ENCODE measurements at places on chromosomes 7 and 10.

- no peak for DNase-seq
Measured at GRCh38 chr7:20598459-20599309, 16.8 kb upstream of the ABCB5 start.

DNA sequence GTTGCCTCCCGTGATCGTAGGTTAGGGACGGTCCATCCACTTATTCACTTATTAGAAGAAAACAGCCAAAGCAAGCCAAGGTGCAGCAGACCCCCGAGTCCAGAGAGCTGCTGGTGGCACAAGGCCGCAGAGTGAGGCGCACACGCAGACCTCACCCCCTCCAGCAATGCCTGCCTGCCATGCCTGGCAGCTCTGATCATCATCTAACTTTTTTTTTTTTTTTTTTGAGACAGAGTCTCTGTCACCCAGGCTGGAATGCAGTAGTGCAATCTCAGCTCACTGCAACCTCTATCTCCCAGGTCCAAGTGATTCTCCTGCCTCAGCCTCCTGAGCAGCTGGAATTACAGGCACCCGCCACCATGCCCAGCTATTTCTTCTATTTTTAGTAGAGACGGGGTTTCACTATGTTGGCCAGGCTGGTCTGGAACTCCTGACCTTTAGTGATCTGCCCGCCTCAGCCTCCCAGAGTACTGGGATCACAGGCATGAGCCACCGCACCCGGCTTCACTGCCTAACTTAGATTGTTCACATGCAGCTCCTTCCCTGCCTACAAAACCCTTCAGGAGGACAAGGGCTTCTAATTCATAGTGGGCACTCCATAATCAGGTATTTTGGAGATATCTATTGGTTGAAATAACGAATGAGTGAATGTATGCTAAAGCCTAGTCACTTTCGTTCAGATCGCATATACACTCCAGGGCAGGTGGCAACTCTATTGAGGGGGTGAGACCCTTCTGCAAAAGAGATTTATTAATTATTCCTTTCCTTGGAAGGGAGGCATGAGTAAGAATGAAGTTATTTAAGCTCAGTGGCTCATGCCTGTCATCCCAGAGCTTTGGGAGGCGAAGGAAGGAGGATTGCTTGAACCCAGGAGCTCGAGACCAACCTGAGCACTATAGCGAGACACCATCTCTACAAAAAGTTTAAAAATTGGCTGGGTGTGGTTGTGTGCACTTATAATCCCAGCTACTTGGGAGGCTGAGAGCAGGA lies 15.9 kb downstream of the TRIM56 start:
- DNase-seq = no peak

GRCh38 chr10:91591797-91592174 lies 41.1 kb downstream of the PPP1R3C start:
- no peak for DNase-seq

DNA sequence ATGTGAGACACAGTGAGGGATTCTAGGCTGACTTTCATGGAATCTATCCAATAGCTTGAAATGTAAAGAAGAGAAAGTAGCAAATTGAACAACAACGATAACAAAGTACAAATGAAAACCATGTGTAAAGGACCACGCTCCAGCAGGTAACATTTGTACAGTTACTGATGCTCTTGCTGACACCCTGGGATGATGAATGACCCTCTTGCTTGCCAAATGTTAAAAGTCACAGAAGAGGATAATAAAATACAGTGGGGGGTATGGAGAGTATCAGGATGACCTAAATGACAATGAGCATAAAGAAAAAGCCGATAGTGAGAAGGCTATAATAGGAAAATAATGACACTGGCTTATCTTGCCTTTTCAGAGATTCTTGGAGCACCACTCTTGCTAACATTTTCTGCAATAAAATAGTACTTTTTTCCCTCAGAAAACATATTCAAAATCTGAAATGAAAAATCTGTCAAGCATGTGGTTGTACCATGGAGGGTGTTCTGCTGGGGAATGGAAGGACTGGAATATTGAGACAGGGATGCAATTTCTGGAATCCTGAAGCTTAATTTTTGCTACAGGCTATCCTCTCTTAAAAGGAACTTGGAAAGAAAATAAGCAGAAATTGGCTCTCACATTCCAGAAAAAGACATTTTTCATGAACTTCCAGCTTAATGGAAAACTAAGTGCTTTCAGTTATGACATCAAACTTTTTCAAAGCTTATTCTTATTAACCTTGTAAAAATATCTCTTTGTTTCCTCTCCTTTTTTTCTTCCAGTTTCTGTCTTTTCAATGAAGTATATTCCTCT lies 303.2 kb upstream of the GHITM start:
- no peak for DNase-seq

DNA sequence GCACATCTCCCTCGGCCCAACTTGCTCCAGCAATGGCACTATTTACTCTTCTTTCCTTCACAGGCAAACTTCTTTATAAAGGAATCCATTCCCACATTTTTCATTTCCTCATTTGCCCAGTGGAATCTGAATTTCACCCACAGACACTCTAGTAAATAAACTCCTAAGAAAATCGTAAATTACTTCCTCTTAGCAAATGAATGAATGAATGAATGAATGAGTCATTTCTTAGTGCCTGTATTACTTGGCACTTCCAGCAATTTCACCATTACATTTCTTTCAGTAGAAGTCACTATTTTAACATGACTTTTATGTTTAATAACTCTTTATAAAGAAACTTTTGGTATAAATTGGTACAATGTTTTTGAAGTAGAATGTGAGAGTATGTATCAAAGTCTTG lies 55.7 kb downstream of the DDC start:
- DNase-seq = no peak

- DNase-seq = no peak
Measured at GRCh38 chr7:93773446-93773845, 117.1 kb downstream of the TFPI2 start.

DNA sequence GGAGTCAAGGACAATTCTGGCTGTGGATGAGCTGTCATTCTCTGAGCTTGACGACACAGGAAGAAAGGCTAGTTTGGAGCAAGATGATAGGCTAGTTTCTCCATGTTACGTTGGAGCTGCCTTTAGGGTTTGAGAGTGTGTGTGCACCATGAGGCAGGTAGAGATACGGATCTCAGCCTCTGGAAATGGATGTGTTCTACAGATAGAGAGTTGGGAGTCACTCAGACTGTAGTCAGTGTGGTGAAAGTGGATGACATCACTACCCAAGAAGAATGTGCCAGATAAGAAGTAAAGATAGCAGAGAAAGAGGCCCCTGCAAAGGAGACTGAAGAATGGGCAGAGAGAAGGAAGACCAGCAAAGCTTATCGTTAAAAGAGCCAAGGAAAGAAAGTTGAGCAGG lies 42.4 kb downstream of the PNLIPRP3 start:
- DNase-seq = no peak

DNA sequence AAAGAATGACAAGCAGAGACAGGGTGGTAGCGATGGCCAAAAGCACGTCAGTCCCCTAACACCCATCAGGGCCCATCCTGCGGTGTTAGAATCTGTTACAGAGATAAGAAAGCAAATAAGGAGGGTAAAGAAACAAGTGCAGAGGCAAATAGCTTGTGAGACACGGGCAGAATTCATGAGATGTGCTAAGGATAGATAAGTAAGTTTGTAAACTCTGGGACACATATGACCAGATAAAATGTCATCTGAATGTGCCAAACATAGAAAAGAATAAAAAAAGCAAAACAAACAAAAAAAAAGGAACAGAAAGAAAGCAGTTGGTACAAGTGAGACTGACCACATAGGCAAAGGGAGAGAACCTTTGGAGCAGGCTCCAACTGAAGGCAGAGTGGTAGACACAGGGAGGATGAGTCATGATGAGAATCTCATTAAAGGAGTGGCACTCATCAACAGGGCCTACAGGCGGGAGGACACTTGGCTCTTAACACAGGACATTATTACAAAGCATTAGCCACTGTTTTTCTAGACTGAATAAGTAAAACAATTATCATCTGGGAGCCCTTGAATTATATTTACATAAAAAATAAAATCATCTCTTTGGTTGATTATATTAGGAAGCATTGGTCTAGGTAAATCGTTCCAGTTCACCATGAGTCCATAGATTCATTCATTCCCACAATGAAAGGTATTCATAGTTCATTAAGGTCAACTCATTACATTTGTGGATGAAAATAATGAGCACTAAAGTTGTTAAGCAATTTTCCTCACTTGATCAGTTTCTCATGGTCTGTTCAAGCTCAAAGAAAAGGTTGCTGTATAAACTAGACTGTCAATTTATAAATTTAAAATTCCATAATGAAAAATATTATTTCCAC lies 21.5 kb upstream of the EPHB6 start:
- DNase-seq = no peak

DNA sequence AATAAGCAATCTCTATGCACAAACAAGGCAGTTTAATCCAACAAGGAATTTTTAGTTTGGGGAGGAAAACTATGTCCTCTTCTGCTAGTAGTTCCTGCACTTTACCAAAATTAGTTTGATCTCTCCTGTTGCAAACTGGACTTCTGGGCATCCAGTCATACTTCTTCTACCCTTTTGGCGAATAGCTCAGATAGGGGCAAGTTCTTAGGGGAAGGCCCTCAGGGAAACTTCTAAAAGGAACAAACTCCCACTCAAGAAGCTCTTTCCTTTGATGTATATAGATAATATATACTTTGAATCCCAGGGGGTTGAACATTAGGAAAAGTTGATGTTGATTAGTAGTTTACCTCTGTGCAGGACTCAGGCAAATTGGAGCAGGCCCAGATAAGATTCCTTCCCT lies 21.5 kb upstream of the PPP1R17 start:
- DNase-seq = no peak

GRCh38 chr10:26486990-26487850 lies 49.1 kb downstream of the APBB1IP start:
- peak; percentile 59 for DNase-seq

DNA sequence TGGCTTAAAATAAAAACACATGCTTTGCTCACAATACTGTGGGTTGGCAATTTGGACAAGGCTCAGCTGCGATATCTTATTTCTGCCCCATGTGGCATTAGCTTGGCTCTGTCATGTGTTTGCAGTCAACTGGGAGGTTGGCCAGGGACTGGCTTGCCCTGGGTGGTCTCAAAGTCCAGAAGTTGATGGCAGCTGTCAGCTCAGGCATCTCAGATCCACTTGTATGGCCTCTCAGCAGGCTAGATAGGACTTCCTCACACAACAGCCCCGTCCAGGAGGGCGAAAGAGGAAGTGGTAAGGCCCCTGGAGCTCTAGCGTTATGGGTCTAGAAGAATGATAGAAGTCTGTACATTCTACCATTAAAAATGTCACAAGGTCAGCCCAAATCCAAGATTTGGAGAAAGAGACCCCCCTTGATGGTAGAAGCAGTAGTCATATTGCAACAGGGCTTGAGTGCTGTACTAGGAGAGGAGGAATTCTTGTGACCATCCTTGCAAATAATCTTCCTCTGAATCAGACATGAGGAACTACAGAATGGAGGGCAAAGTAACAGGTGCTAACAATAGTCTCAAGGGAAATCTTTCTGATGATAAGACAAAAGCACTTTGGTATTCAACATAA lies 166.2 kb downstream of the FAM107B start:
- no peak for DNase-seq

- DNase-seq = no peak
Measured at GRCh38 chr10:12709000-12709401, 292.5 kb downstream of the CCDC3 start.

DNA sequence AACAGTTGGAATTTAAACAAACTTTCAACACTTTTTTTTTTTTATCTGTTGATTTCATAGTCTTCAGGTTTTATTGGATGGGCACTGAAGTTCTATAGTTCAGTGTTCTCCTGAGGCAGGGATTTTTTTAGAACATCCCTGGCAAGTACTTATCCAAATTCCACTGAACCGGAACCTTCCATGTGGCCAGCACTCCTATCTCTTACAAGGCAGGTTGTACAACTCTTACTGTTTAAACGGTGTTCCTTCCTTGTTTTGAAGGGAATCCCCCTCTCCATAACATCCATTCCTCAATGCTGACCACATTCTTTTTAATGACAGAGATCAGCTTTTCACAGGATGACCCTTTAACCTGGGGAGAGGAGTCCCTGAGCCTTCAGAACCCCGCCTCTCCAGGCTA lies 238.9 kb upstream of the CTBP2 start:
- no peak for DNase-seq

GRCh38 chr10:123746061-123746460 lies 79.9 kb downstream of the GPR26 start:
- DNase-seq = no peak

- no peak for DNase-seq
Measured at GRCh38 chr7:110372685-110373084, 718.2 kb upstream of the LRRN3 start.

GRCh38 chr7:135490783-135491182 lies 19.1 kb downstream of the CNOT4 start:
- no peak for DNase-seq

- no peak for DNase-seq
Measured at GRCh38 chr7:7707246-7707645, 11.2 kb downstream of the RPA3 start.

GRCh38 chr7:56174346-56174874 lies 58.2 kb upstream of the NUPR2 start:
- DNase-seq = no peak

DNA sequence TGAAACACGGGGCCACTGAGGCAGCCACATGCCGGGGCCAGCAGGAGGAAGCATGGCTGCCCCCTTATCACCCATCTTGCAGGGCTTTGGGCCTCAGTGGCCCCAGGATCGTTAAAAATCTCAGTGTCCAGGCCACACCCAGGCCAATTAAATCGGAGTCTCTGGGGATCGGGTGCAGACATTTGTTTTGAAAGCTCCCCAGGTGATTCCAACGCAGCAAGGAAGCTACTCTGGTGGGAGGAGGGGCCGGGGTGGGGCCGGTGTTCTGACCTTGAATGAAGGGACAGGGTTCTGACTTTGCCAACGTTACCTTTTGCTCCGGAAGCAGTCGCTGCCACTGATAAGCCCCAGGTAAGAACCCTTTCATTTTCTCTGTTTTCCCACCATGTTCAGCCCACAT lies 412.3 kb upstream of the FOXK1 start:
- no peak for DNase-seq

GRCh38 chr10:72016608-72017300 lies 52.6 kb downstream of the CHST3 start:
- DNase-seq = no peak

DNA sequence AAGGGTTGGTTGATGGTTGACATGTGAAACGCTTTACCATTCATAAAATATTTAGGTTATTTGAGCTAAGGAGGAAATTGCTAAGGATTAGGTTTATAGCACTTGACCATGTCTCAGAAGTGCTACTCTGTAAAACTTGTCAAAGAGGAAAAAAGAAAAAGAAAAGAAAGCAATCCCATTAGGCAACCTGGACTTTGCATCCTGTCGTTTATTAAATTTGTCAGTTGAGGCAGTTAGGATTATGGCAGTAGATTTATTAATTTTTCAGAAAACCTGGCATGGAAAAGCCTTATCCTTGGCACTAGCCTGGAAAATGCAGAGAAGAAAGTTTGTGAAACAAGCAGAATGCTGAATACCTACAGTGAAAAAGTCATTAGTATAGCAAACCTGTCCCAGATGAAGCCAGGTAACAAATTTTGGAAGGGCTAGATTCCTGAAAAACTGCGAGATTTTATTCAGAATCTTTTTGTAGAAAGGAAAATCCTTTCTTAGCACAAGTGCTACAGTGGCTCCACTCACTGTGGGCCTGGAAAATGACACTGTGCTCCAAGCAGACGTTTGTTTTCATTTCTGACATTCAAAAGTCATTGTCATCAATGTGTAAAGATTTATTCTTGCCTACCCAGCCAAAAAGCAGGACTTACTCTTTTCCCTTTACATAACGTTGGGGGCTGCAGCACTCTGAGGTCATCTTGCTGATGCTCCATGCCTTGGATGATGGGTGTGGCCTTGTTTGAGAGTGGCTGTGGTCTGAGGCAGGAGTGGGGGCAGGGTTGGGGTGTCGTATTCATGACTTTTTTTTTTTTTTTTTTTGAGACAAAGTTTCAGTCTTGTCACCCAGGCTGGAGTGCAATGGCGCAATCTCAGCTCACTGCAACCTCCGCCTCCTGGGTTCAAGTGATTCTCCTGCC lies 664.9 kb downstream of the SUGCT start:
- no peak for DNase-seq

Measured in stimulated activated CD4-positive, alpha-beta T cell treated with anti-CD3 and anti-CD28 coated beads, Interleukin-1b, Interleukin-23, amount 100 ng/mL, for 4 hours (primary cell).